Placental pericyte (primary cell): ENCODE measurements at places on chromosomes 7 and 10. TPM values are rescaled to one million over a fixed set of nuclear protein-coding genes. Genes with fewer than 3 reads are reported as not detected.

The GCK gene
- 0.22 TPM in 1 of 2 replicates, not detected in the other for total RNA-seq

The MARVELD1 gene
- 39.8 and 53.3 TPM in 2 replicates for total RNA-seq

The TET1 gene
- total RNA-seq = 7.3 and 8.1 TPM in 2 replicates

The LRRC18 gene
- total RNA-seq = not detected in 2 replicates

The PSD gene
- total RNA-seq = 1.1 and 2.3 TPM in 2 replicates

The GDF2 gene
- total RNA-seq = 0.14 TPM in 1 of 2 replicates, not detected in the other

The KIF11 gene
- total RNA-seq = 1.3 and 47.4 TPM in 2 replicates

The CRYGN gene
- total RNA-seq = not detected in 2 replicates

The RADIL gene
- 0.86 and 1.8 TPM in 2 replicates for total RNA-seq

The BEND7 gene
- total RNA-seq = 1.0 and 10.5 TPM in 2 replicates

The ZNF425 gene
- total RNA-seq = 1.6 and 3.9 TPM in 2 replicates

The STOX1 gene
- 0.22 and 0.43 TPM in 2 replicates for total RNA-seq

The PDE1C gene
- total RNA-seq = 0.22 and 2.0 TPM in 2 replicates

The SUN3 gene
- not detected in 2 replicates for total RNA-seq

The RAPGEF5 gene
- total RNA-seq = 0.29 and 0.44 TPM in 2 replicates

The FOXI2 gene
- not detected in 2 replicates for total RNA-seq

The GPR15LG gene
- not detected in 2 replicates for total RNA-seq

The SPAM1 gene
- not detected in 2 replicates for total RNA-seq

The ACTL6B gene
- total RNA-seq = not detected in 2 replicates

The RET gene
- 0.22 and 0.43 TPM in 2 replicates for total RNA-seq

The PLEKHS1 gene
- under 0.01 TPM in 1 of 2 replicates, not detected in the other for total RNA-seq

The PIK3CG gene
- total RNA-seq = 0.66 and 1.9 TPM in 2 replicates

The EPHB6 gene
- 2.4 and 26.8 TPM in 2 replicates for total RNA-seq

The SPDYE11 gene
- total RNA-seq = not detected in 2 replicates

The EBLN1 gene
- total RNA-seq = not detected in 2 replicates

The OPN1SW gene
- total RNA-seq = not detected in 2 replicates

The ZCWPW1 gene
- total RNA-seq = 0.43 and 0.88 TPM in 2 replicates

The TMEM130 gene
- total RNA-seq = 0.72 and 2.8 TPM in 2 replicates

The GFRA1 gene
- 6.0 and 22.5 TPM in 2 replicates for total RNA-seq

The PPP1R3A gene
- total RNA-seq = not detected in 2 replicates

The CYP3A4 gene
- total RNA-seq = not detected in 2 replicates

The MMP21 gene
- not detected in 2 replicates for total RNA-seq

The ABCB8 gene
- 39.4 and 51.7 TPM in 2 replicates for total RNA-seq

The NEUROD6 gene
- total RNA-seq = not detected in 2 replicates

The ABCA13 gene
- total RNA-seq = under 0.01 and 1.3 TPM in 2 replicates

The LRGUK gene
- total RNA-seq = under 0.01 TPM in 2 replicates

The XRCC2 gene
- 0.22 and 7.4 TPM in 2 replicates for total RNA-seq

The MBLAC1 gene
- total RNA-seq = 2.6 and 2.9 TPM in 2 replicates

The ZNRF2 gene
- 4.4 and 5.2 TPM in 2 replicates for total RNA-seq

The BPGM gene
- 28.2 and 68.1 TPM in 2 replicates for total RNA-seq

The ETV1 gene
- total RNA-seq = 19.3 and 52.7 TPM in 2 replicates

The BAIAP2L1 gene
- 9.0 and 10.2 TPM in 2 replicates for total RNA-seq

The TMEM229A gene
- total RNA-seq = not detected in 2 replicates

The SCART1 gene
- 2.1 and 3.1 TPM in 2 replicates for total RNA-seq

The CNPY4 gene
- 19.3 and 30.9 TPM in 2 replicates for total RNA-seq

The NXPH1 gene
- total RNA-seq = not detected in 2 replicates

The CUTC gene
- 8.5 and 12.2 TPM in 2 replicates for total RNA-seq

The SYT15B gene
- total RNA-seq = 1.3 and 2.0 TPM in 2 replicates

The UTF1 gene
- not detected in 2 replicates for total RNA-seq

The SPOCK2 gene
- total RNA-seq = under 0.01 and 0.44 TPM in 2 replicates

The LIPN gene
- not detected in 2 replicates for total RNA-seq

The GOLGA7B gene
- not detected in 2 replicates for total RNA-seq

The MRLN gene
- not detected in 2 replicates for total RNA-seq

The ADGRA1 gene
- total RNA-seq = not detected in 2 replicates

The NPC1L1 gene
- under 0.01 TPM in 1 of 2 replicates, not detected in the other for total RNA-seq
